ENCODE measurements at places on chromosomes 2 and 18.

- no peak for DNase-seq
Measured at GRCh38 chr18:79657342-79657996, 22.1 kb upstream of the CTDP1 start.

GRCh38 chr2:212871597-212871996 lies 279.8 kb downstream of the IKZF2 start:
- no peak for DNase-seq

- DNase-seq = no peak
Measured at GRCh38 chr18:62759704-62760402, 44.5 kb downstream of the PHLPP1 start.

- DNase-seq = no peak
Measured at GRCh38 chr18:9156604-9157249, 20.1 kb downstream of the ANKRD12 start.

DNA sequence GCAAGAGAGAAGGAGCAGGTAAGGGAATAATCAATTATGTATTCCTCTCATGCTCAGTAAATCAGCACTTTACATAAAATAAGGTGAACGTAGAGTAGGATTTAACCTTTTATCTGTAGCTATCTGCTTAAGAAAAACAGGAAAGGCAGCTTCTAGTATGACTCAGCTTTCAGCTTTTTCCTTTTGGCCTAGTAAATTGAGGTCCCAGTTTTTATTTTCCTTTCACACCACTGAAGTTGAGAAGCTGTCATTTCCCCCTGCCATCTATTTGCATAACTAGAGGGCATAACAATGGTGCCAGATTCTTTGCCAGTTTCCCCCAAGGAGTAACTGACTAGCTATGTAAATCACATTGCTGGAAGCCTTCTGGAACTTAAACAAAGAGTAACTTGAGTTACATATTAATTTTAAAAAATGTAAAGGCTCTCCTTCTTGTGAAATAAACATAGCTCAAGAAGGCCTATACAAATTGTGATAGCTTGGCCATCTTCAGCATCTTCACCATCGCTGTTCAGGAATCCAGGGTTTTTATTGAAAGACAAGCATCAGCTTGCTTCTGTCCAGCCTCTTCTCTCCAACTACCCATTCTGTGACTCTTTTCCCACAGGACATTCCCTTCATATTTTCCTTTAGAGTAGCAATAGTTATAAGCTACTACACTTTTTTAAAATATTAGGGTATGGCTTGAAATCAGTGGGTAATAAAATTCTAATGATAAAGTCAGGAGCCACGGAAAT lies 97.0 kb downstream of the KYNU start:
- no peak for DNase-seq

DNA sequence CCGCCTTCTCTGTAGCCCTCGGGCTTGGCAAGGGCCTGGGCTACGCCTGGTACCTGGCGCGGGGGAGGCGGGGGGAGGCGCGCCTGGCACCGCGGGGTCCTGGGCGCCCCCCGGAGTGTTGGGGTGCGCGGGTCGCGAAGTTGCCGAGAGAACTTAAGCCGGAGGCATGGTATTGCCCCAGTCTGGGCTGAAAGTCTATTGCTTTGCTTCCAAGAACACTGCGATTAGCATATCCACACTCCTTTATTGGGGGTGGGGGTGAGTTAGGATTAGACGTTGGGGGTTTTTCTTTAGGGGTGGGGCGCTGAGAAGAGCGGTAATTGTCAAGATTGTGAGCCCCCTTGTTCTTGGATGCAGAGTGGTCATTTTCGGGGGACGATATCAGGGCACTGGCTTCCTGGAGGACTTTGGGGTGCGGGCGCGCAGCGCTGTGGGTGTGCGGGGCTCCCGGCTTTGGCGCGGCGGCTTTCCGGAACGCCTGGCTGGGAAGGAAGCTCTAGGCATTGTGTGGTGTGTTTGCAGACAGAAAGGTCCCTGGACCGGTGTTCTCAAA lies 798 bp downstream of the TANC1 start:
- no peak for DNase-seq

- no peak for DNase-seq
Measured at GRCh38 chr2:101921319-101921952, 70.3 kb upstream of the IL1R2 start.

DNA sequence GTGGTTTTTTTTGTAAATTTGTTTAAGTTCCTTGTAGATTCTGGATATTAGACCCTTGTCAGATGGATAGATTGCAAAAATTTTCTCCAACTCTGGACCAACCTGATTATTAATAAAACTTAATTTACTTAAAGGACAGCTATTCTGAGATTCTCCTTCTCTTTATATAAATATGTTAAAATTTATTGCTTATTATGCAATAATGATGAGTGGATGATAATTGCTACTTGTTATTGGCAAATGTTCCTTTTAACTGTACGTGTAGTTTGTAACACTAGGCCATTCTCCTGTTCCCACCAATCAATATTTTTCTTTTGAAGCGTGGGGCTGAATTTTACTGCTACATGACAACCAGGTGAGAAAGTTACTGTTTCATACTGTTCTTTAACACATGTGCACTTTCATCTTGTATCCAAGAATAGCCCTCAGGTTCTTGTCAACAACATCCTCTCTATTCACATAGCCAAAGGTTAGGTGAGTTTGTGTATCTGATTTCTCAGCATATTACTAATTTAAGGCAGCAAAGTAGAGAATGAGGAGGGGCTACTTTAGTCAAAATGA lies 16.6 kb upstream of the STK17B start:
- no peak for DNase-seq

- no peak for DNase-seq
Measured at GRCh38 chr2:111159641-111160040, 38.9 kb downstream of the BCL2L11 start.

GRCh38 chr2:172397148-172397834 lies 30.1 kb upstream of the ITGA6 start:
- DNase-seq = no peak

- no peak for DNase-seq
Measured at GRCh38 chr18:21805771-21806366, 65.3 kb downstream of the MIB1 start.

DNA sequence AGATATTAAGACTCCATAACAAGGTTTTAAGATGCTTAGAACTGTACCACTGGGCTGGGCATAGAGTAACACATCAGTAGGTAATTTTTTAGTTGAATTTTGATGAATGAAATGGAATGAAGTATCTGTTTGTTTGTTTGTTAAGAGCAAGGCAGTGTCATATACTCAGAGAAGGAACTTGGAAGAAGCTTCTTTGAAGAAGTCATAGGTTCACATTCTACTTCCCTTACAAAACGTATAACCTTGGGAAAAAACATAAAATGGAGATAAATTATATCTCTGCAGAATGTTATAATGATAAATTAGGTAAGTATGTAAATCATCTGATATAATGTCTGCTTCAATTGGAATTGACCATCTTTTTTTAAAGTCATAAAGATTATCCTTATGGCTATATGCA lies 122.1 kb upstream of the SLC39A10 start:
- no peak for DNase-seq

- no peak for DNase-seq
Measured at GRCh38 chr2:205408696-205409095, 273.6 kb upstream of the NRP2 start.

DNA sequence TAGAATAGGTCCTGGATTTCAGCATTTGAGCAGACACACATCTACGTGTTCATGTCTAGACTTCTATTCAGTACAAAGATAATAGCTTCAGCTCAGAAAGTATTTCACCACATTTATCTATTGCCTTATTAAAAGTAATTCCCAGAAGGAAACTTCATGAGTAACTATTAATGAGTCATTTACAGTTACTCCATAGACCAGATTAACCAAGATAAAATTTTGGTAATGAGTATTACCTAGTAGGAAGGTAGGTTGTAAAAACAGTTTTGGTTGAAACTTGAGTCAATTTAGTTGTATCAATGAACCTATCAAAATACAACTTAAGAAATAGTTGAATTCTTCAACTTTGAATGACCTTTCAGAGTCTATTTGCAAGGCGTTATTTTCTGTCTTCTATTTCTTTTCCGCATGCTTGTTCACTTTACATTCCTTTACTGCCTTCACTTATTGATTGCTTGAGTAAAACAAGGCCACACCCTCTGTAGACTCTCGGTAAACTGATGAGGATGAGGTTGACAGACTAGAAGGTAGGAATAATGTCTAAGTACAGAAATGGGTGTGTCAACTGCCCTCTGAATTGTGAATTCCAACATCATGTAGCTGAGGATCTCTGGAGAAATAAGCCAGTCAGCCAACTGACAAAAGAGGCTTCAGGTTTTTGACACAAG lies 1165.6 kb upstream of the ZEB2 start:
- no peak for DNase-seq

GRCh38 chr2:216292886-216293301 lies 79.4 kb downstream of the MARCHF4 start:
- DNase-seq = no peak

DNA sequence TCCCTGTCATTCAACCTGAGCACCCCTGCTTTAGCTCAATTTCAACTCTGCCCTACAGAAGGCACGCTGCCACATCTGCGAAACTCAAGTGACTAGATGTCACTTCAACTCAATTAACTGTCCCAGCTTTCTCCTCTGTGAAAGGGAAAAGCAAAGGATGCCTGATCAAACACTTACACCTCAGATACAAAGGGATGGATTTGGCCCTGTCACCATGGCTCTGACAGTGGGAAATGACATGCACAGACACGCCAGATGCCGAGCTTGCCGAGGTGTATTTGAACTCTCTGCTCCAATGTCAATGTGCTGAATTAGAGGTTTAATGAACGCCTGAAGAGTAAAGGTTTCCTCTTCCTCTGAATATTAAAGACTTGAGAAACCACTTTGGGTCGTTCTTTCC lies 481.1 kb downstream of the CBLN2 start:
- DNase-seq = no peak

DNA sequence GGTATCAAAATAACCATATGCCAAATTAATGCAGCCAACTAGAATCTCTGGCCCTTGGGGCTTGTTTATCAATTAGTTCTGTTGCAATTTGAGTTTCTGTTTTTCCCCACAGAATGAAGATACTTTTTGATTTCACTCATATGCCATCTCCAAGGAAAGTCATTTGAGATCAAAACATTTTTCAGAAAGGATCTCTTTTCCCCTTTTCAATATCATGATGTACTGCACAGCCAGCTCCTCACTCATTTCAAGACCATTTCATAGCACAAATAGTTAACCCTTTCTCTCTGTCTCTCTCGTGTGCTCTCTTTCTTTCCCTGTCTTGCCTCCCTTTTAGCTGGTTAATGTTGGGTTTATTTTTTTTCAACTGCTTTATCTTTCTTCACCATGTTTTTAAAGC lies 387.3 kb downstream of the STK39 start:
- DNase-seq = no peak

DNA sequence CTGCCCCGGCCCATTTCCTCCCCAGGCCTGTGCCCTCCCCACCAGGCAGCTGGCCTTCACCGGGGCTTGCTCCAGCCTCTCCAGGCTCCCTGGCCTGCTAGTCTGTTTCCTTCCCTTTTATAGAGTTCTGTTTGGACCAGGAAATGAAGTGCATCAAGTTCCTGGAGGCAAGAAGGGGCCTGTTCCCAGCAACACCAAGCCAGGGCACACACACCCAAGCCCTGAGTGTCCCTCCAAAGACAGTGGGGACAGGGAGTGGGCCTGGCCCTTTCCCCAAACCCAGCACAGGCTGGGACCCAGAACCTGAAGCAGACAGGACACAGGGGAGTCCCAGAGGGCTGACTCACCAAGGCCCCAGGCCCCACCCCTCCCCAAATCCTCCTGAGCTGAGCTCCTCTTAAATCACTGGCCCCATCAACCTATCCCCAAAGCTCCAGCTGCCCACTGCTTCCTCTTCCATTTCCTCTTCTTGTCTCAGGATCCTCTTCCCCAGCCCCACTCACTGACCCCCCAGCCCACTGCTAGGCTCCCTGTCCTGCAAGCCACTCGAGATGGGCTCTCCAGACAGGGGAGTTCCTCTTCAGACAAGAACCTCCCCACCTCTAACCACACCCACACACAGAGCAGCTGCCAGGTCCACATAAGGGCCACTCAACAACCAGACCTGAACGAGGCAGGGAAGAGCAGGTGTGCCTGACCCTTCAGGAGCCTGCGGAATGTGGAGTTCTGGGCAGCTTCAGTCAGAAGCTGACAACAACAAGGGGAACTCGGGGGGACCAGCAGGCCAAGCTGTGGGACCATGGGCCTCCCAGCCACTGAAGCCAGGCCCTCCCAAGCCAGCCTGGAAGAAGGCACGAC lies 74.2 kb downstream of the TNS1 start:
- DNase-seq = no peak

DNA sequence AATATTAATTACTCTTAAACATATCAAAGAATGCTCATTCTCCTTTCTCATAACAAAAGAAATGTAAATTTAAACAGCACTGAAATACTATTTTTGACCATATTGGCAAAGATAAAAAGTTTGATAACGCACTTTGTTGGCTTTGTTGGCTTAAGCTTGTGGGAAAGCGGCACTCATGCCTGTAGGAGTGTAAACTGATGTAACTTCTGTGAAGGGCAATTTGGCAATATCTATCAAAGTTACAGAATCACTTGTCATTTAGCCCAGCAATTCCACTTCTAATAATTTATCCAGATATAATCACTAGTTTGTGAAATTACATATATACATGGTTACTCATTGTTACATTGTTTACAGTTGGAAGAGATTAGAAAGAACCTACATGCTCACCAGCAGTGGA lies 311.8 kb upstream of the STON1 start:
- no peak for DNase-seq

DNA sequence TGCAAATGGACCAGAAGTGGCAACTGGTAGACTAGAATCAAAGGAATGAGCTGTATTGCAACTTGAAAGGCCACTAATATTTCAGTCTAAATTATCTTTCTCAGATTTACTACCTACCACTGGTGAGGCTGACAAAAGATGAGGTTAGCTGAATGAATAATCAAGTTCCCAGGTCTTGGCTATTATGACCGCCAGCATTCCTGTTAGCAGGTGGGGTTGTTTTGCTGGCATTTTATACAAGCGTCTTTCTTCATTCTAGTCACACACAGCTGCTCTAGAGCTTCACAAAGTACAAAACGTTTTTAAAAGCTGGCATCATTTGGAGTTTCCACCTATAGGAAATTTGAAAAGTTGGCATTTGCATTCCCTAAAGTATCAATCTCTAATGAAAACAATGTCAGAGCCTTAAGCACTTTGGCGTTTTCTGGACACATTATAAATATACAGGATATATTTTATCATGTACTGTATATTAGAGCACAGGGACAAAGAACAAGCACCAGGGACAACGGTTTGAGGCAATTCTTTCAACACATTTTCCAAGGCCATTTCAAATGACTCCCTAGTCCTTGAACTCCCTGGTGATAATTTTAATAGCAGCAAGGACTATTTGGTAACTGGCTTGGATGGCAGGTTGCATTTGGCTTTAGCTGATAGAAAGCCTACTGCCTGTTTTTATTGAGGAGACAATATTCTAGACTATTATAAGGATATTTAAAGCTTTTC lies 410.2 kb upstream of the CHST9 start:
- DNase-seq = no peak

Data from left renal pelvis (tissue), 4 donors.